ENCODE measurements at places on chromosomes 13 and 19. TPM values are rescaled to one million over a fixed set of nuclear protein-coding genes. Genes with fewer than 3 reads are reported as not detected.

PNMA8B gene
- total RNA-seq = 3.9 TPM

ZNF506 gene
- 29.4 TPM for total RNA-seq

ACP5 gene
- 11.4 TPM for total RNA-seq

SLC27A1 gene
- total RNA-seq = 65.5 TPM

NKPD1 gene
- total RNA-seq = not detected

DEDD2 gene
- 42.0 TPM for total RNA-seq

SULT2B1 gene
- not detected for total RNA-seq

COL5A3 gene
- 65.4 TPM for total RNA-seq

SLC25A23 gene
- 45.6 TPM for total RNA-seq

PLPP2 gene
- total RNA-seq = 10.7 TPM

LSR gene
- total RNA-seq = 9.2 TPM

FGF14 gene
- 0.20 TPM for total RNA-seq

NCAN gene
- total RNA-seq = not detected

PDS5B gene
- 77.1 TPM for total RNA-seq

YIF1B gene
- 50.7 TPM for total RNA-seq

LYPD5 gene
- 2.1 TPM for total RNA-seq

RNF17 gene
- total RNA-seq = not detected

C5AR1 gene
- 34.5 TPM for total RNA-seq
